ENCODE measurements at places on chromosomes 1 and 21.

DNA sequence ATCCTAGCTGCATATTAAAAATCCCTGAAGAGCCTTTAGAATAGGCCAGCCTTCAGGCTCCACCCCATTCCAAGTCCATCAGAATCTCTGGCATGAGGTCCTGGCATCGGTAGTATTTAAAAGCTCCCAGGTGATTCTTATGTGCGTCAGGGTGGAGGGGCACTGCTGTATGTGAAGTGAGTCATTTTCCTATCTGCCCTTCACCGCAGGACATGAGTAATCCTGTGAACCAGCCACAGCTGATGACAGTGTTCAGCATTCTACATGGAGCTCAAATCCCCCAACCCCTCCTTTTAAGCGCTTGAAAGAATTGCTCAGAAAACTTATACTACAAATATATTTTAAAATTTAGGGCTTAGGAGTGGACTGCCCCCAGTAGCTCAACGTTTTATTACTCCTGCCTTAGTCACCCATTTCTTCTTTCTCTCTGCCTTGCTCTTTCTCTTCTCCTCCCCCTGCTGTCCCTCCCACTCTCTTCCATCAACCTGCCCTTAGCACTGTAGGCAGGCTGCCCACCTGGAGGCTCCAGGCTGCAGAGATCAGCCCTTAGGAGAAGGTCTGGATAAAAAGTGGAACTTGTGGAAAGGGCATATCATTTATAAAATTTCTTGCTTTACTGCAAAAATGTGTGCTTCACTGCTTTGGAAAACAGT lies 73.8 kb upstream of the ZNF281 start:
- DNase-seq, result no peak

DNA sequence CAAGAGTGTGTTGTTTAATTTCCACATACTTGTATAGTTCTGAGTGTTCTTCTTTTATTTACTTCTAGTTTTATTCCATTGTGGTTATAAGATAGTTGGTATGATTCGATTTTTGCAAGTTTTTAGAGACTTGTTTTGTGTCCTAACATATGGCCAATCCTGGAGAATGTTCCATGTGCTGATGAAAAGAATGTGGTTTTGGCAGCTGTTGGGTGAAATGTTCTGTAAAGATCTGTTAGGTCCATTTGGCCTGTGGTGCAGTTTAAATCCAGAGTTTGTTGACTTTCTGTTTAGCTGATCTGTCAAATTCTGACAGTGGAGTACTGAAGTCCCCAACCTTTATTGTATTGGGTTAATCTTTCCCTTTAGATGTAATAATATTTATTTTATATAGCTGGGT lies 19.5 kb upstream of the TIPRL start:
- no peak for DNase-seq

DNA sequence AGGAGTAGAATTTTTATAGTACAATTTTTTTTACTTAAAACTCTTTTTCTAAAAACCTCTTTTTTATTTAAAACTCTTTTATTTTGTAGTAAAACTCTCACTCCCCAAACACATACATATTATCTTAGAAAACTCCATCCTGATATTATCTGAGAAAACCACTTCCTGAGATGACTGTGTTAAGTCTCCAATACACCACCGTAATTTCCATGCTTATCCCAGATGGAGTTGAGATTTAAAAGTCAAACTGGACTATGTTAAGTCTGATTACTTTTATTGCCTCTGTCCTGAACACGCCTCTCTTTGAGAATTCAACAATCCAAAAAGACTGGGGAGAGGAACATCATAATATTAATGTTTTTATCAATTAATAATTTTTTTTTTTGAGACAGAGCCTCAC lies 3.7 kb downstream of the SEC16B start:
- DNase-seq, result no peak

DNA sequence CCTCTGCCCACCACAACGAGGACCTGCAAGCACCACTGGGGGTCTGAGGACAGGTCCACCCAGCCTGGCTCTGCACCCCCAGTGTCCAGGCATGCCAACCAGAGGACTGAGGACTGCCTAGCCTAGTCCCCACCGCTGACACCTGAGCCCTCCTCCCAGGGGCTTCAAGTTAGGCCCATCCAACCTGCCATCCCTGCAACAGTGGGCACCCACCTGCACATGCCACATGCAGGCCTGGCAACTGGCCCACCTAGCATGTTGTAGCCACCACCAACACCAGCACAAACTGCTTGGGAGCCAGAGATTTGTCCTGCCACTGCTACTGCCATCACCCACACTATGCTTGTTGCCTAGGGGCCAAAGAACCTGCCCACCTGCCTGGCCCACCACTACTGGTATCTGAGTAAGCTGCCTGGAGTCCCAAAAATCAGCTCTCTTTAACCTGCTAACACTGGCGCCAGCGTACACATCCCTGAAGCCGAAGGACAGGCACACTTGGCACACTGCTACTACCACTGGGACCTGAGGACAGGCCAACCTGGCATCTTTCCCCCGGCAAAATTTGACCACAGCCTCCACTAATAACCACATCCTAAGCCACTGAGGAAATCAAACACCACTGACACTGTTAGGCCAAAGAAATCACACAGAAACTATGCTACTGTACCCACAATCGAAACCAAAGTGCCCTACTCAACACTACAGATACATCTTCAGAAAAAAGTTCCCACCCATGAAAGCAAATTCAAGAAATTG lies 61.5 kb downstream of the PSMG1 start:
- DNase-seq, result no peak

DNA sequence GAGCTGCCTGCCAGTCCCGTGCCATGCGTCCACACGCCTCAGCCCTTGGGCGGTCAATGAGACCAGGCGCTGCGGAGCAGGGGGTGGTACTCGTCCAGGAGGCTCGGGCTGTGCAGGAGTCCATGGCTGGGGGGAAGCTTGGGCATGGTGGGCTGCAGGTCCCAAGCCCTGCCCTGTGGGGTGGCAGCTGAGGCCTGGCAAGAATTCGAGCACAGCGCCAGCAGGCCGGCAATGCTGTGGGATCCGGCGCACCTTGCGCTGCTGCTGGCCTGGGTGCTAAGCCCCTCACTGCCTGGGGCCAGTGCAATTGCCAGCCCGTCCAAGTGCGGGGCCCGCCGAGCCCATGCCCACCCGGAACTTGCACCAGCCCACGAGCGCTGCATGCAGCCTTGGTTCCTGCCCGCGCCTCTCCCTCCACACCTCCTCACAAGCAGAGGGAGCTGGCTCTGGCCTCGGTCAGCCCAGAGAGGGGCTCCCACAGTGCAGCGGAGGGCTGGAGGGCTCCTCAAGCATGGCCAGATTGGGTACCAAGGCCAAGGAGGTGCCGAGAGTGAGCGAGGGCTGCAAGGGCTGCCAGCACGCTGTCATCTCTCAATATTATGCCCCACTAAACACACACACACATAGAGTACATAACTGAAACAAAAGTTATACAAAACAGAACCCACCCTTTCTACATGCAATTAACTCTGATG lies 307.7 kb downstream of the LMO4 start:
- DNase-seq, result no peak

DNA sequence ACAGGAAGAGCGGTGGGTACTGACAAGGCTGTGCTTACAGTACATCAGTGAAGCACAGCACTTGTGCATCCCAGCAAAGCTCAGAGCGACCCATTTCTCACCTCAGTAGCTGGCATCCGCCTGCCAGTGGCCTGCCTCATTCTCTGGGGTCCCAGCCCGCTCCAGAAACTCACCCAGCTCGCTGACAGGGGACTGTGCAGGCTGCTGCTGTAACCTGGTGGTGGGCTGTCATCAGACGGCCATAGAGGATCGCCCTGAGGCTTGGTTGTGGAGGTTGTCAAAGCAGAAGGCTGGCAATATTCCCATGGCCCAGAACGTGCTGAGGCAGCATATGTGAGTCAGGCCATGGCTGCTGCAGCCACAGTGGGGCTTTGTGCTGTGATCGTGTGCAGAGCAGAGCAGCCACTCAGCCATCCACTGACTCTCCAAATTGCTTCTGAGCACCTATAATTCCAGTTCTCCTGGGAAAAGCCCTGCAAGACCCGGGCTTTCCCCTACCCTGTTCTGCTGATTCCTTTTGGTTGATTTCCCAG lies 13.6 kb upstream of the GPR137B start:
- DNase-seq, result no peak

DNA sequence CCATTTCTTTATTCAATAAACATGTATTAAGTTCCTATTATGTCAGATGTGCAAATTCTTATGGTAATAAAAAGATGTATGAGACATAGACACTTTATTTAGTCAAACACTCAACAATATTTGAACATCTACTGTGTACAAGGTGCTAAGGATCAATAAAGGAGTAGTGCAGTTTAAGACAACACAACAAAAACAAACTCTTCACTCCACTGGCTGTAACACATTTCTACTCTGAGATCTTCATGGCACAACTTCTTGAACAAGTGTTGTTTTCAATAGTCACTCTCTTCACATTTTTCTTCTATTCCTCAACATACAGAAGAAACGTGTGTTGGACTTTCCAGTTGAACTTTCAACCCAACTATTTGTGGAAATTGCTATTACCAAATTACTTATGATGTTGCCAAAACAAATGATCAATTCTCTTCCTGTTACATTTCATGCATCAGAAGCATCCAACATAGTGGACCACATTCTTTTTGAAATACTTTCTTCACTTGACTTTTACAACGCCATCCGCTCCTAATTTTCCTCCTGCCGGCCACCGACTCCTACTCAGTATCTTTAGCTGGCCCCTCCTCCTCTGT lies 25.4 kb downstream of the HSD3B1 start:
- DNase-seq, result no peak

GRCh38 chr1:178516110-178516509 lies 3.2 kb downstream of the TEX35 start:
- no peak for DNase-seq

- DNase-seq, result no peak
These were observed 361.7 kb upstream of the SGIP1 start for GRCh38 chr1:66172272-66172671.

GRCh38 chr1:219650880-219651279 lies 38.0 kb upstream of the ZC3H11B start:
- no peak for DNase-seq

DNA sequence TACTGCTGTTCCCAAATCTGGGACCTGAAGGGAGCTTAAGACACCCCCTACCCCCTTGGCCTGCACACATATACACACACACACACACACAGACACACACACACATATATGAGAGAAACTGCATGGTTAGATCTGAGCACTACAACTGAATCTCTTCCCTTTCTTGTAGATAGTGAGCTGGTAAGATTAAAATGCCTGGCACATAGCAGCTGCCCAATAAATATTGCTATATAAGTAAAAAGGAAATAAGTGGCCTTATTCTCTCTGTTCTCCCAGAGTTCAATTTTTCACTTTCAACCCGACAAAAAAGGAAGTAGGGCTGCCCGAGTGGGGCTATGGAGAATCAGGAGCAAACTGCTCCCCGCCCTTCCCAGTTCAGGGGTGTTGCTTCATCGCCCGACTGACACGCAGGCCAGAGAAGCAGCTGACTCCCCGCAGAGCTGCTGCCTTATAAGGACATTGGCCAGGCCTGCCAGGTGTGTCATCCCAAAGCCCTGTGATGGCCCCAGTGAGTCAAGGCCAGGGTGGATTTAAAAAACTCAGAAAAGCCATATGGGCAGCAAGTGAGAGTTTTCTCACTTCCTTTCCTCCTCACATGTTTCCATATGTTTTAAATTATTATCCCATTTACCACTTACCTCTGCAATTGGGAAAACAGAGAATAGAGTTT lies 106.5 kb upstream of the SLC44A3 start:
- no peak for DNase-seq

DNA sequence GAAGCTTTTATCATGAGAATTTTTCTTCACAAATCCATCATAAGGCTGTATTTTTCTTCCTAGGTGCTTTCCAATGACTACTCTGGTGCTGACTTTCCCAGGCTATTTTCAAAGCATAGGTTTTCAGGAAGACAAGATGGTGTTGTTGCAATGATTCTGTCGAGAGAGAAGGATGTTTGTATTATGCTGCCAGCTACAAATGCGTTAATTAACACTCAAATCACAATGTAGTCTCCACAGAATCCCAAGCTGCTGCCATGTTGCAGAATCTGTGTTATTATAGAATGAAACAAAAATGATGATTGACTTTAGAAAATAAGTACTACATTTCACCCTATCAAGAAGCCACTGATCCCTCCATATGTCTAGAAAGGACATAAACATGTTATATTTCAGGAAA lies 179.5 kb upstream of the MAP1LC3C start:
- DNase-seq, result no peak

- no peak for DNase-seq
These were observed 26.3 kb downstream of the CLEC20A start for GRCh38 chr1:178470411-178470960.

GRCh38 chr1:20666804-20667203 lies 5.6 kb upstream of the DDOST start:
- DNase-seq, result no peak

GRCh38 chr1:156154317-156154749 lies 948 bp downstream of the SEMA4A start:
- DNase-seq, result no peak

DNA sequence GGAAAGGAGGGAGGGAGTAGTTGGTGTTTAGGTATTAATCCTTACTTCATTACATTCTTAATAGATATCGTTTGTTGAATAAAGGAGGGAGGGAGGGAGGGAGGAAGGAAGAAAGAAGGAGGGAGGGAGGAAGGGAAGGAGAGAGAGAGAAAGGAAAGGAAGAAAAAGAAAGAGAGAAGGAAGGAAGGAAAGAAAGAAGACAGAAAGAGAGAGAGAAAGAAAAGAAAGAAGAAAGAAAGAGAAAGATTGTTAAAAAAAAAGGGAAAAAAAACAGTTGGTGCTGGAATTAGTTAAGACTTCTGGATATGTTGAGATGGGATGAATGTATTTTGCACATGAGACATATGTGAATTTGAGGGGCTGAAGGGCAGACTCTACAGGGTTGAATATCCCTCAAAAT lies 44.1 kb upstream of the ZSWIM5 start:
- DNase-seq, result no peak

GRCh38 chr1:25760871-25761270 lies 39.1 kb upstream of the SELENON start:
- no peak for DNase-seq

GRCh38 chr21:43842742-43843141 lies 22.3 kb upstream of the AGPAT3 start:
- DNase-seq, result no peak

GRCh38 chr1:6287431-6287886 lies 26.6 kb upstream of the GPR153 start:
- DNase-seq, result no peak

DNA sequence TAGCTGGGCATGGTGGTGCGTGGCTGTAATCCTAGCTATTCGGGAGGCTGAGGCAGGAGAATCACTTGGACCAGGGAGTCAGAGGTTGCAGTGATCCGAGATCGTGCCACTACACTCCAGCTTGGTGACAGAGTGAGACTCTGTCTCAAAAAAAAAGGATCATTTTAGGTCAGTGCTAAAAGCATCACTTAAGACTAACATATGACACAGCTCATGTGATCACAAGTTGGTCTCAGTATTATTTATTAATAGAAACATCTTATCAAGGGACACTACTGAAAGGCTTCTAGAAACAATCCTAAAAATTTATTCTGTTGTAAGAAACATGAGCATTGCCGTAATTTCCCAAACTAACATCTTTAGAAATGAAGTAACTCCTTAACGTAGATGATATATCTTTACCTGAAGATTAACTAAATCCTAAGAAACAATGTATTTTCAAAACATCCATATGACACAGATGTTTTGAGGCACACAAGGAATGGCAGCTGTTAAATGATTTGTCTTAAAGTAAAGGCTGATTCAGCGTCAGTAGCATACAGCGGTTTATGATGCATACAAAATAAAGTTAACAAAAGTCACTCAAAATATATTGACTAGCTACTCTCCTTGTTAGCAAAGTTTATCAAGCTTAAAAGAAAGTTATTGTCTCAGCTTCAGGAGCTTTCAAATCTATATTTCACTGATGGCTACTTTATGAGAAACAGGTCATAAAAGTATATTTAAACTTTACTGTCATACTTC lies 2.6 kb downstream of the NIBAN1 start:
- DNase-seq, result no peak

All from NCI-H1048 (cell line).